ENCODE measurements at places on chromosomes 1 and 21.

DNA sequence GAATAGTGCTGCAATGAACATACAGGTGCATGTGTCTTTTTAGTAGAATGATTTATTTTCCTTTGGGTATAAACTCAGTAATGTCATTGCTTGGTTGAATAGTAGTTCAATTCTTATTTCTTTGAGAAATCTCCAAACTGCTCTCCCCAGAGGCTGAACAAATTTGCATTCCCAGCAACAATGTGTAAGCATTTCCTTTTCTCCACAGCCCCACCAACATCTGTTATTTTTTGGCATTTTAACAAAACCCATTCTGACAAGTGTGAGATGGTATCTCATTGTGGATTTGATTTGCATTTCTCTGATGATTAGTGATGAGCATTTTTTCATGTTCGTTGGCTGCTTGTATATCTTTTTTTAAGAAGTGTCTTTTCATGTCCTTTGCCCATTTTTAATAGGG lies 21.9 kb upstream of the EEIG2 start:
- no peak for DNase-seq

DNA sequence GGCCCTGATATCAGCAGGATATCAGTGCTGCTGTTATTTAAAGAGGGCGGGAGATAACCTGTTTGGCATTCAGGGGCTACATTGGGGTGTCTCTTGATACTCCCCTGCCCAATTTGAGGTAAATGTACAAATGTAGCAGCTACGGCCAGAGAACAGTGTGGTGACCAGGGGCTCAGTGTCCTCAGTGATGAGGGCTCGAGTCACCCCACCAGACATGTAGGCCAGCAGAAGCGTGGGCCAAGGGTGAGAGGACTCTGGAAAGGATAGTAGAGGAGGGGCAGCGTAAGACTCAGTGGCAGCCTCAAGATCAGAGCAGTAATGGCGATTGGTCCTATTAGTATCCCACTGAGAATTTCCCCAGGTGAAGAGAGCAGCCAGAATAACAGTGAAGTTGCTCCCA lies 108.4 kb downstream of the XCL2 start:
- DNase-seq: no peak

- no peak for DNase-seq
These were observed 27.1 kb downstream of the PARK7 start for GRCh38 chr1:7988576-7988975.

GRCh38 chr1:154969860-154970452 lies 591 bp downstream of the SHC1 start:
- DNase-seq: no peak

GRCh38 chr1:219518907-219519248 lies 94.0 kb downstream of the ZC3H11B start:
- DNase-seq: no peak

DNA sequence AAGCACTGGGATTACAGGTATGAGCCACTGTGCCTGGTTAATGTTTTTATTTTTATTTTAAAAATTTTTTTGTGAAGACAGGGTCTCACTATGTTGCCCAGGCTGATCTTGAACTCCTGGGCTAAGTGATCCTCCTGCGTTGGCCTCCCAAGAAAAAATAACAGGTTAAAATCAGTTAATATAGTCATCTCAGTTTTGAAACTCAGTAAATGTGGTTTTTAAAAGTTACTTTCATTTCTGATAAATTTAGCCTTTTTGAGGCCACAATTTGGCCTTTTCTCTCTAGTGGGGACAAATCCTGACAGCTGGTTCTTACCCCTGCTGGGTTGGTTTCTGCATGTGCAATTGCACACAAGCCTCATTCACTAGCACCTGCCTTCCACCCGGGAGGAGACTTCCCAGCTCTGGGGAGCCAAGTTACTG lies 13.3 kb downstream of the PMF1 start:
- DNase-seq: no peak

- DNase-seq: no peak
These were observed 712.1 kb downstream of the LTN1 start for GRCh38 chr21:28280611-28281010.

DNA sequence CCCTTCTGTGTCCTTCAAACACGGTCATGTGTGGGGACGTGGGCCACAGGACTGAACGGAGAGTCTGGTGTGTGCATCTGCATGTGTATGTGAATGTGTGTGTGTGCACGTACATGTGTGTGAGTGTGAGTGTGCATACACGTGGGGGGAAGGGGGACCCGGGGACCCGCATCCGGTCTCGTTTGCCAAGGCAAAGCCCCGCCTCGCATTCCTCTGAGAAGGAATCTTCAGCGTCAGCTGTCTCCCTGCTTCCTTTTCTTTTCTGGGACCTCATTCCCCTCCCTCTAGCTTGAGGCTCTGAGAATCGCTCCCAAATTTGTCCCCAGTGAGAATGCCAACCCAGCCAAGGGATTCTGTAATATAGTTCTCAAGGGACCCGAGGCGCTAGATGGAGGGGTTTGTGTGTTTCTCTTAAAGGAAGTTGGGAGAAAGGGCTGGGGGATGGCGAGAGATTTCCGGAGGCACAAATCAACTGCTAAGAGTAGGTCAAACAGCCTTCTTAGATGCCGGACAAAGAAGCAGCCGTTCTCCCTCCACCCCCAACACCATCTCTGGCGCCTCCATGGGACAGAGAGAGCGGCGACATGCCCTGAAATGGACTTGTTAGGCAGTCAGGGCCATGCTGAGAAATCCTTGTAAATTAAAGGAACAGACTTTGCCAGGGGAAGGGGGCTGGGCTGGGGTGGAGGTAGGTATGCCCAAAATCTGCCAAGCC lies 6.6 kb downstream of the IFFO2 start:
- DNase-seq: no peak

DNA sequence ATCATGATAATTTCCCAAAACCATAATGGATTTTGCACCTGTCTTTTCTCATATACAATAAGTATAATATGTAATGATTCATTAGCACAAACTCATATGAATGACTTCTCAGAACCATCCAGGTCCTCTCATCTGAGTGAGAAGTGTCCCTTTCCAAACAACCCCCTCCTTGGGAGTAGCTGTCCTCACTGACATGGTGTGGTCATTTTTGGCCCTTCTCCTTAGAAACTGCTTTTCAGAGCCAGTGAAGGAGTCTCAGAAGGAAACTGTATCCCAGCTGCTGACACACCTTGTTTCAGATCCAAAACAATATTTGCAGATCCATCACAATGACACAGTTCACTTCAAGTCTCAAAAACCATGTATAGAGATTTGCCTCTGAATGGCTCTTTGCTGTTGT lies 95.5 kb downstream of the MIS18A start:
- no peak for DNase-seq

DNA sequence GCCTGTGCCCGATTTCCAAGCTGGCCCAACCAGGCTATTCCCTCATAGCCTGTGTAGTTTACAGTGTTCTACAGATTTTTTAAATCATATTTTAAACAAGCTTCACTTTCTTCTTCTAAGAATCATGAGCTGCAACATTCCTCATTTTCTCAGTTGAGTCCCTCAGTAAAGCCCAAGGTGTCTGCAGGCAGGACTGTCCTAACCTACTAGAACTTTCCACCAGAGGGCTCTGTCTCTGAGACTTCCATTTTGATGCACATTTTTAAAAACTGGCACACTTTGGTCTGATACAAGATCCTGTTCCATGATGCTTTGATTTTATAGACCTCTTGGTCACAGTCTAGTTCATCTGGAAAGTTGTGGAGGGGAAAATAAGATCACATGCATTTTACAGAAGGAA lies 21.6 kb upstream of the SLAMF6 start:
- no peak for DNase-seq

DNA sequence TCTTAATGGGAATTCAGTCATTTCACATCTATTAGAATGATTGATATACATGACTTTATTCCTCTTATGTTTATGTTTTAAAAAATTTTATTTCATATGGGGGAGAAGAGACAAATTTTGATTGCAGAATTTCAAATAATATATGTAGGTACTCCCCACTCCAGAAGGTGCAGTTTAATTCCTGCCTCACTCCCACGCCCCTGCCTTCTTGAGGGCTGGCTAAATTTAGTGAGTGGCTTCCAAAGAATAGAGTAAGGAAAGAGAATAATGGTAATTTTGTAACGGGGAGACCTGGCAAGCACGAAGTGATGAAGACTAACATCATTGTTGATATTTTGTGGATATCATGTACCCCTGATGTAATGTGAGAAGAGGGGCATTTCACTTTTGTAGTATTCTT lies 94.7 kb upstream of the FAM78B start:
- no peak for DNase-seq

GRCh38 chr1:95286479-95286878 lies 52.5 kb downstream of the RWDD3 start:
- DNase-seq: no peak

GRCh38 chr1:35657851-35658250 lies 16.5 kb upstream of the PSMB2 start:
- DNase-seq: no peak

DNA sequence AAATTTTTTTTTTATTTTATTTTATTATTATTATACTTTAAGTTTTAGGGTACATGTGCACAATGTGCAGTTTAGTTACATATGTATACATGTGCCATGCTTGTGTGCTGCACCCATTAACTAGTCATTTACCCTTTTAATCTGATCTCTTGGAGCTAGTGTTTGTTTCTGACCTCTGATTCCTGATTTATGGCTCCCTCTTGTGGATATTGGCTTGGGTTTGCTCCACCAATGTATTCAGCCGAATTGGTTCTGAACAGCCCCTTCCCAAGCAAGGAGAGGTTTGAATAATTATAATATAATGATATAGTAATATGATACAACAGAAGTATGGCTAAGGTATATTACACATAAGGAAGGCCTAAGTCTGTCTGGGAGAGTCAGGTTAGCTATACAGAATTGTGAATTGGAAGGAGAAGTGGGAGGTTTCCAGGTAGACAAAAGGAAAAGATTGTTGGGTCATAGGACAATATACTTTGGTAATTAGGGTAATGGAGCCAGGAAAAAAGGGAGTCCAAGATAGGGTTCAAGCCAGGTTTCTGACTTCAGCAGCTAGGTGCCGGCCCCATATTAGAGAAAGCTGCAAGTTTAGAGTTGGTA lies 53.1 kb upstream of the HMCN1 start:
- no peak for DNase-seq

- DNase-seq: no peak
These were observed 204.9 kb upstream of the USP25 start for GRCh38 chr21:15524855-15525254.

- DNase-seq: no peak
These were observed 1.1 kb downstream of the MRPS6 start for GRCh38 chr21:34074283-34075090.

DNA sequence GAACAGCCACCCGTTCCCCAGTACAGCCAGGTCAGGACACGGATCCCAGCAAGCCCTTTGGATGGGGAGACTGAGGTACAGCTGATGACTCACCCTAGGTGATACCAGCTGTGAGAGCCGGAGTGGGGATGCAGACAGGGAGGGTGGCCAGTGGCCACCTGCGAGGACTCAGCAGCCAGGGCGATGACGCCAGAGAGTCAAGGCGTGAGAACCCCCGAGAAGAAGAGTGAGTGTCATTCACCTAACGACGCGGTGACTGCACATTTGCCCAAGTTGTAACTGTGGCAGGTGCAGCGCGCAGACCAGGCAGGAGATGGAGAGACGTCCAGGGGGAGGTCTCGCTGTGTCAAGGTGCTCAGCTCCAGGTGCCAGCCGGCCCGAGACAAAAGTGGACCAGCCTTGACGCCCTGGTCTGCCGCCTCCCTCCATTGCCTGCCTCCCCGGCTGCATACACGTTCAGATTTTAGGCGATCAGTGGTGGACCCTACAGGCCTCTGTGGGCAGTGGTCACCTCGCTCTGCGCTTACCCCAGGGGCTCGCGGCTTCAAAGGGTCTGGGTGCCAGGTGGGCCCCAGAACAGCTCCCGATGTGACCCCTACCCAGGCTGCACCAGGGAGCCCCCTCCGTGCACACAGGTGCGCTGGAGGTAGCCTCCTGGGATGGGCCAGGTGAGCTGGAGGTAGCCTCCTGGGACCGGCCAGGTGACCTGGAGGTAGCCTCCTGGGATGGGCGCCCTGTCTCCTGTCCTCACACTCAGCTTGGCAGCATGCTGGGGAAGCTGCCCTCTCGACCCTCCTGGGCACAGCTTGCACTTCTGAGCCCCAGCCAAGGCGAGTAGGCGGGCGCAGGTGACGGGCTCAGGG lies 11.9 kb downstream of the LRRC3 start:
- DNase-seq: no peak

DNA sequence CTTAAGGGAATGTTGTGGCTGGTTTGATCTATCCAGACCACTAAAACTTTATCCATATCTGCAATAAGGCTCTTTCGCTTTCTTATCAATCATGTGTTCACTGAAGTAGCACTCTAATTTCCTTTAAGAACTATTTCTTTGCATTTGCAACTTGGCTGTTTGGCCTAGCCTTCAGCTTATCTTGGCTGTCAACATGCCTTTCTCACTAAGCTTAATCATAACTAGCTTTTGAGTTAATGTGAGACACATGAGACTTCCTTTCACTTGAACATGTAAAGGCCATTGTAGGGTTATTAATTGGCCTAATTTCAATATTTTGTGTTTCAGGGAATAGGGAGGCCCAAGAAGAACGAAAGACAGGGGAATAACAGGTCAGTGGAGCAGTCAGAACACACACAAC lies 124.7 kb downstream of the TNFSF18 start:
- DNase-seq: no peak

DNA sequence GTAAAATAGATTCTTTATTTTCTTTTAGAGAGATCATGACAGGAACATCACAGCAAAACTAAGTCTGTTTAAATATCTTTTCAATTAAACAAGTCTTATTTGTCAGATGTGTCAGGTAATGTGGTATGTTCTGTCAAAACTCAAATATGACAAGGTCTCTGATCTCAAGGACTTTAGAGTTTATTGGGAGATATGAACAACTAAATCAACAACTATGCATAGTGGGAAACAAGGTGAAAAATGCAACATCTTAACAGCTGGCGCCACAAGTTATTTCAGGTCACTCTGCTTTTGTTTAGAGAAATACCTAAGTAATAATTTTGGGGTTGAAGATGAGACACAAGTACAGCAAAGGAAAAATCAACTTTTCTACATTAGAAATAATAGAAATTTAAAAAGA lies 779.4 kb upstream of the ADGRL4 start:
- DNase-seq: no peak

DNA sequence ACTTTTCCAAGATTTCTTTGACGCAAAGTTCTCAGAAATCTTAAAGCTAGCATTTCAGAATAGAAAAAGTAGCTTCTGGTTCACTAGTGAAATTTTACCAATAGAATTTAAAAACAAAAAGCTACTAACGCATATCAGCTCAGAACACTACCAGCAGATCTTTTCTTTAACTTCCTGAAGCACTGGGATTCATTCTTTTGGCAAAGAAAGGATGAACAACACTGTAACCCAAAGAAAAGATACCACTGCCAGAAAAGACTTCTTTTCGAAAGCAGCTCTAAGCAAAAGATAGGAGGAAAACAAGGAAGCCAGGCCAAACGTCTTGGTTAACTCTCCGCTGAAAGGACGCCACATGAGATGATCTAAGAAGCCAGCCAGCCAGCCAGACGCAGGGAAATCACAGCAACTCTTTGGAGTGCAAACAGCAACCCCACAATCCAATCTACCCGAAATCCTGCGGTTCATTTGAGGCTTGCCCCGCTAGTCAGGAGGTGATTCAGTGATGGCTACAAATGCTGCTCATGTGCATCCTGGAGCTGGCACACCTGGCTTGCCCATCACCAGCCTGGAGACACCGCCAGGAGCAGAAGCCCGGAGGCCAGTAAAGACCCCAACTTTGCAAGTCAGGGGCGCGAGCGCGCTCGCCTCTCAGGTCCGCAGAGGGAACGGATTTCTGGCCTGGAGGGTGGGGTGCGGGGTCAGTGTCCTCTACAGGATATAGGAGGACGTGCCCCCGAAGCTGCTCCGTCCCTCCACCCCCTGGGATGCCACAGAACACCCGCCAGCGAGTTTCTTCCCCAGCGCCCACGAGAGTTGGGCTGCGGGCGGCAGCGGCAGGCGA lies 812 bp downstream of the NBPF1 start:
- no peak for DNase-seq

Measured in bone marrow (tissue), 2 donors.